ENCODE measurements at places on chromosomes 3 and 15.

DNA sequence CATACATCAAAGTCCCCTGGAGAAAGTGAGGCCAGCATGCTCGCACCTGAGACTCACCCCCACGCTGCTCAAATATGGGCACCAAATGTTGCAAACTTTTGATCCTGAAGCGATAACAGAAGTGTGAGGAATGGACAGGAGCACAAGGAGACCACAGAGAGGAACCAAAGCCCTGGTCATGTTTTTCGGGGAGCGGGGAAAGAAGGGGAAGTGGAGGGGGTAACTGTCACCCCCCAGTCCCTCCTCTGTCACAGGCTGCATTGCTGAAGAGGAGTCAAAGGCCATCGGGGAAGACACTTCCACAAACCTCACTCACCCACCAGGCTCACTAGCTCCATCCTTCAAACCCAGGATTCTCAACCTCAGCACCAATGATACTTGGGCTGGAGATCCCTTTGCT is 182.4 kb downstream of the UACA start:
- DNase-seq, result no peak

- no peak for DNase-seq
These were observed 33.6 kb downstream of the CEP70 start for GRCh38 chr3:138560501-138560900.

GRCh38 chr3:81249540-81250029 is 511.9 kb downstream of the GBE1 start:
- no peak for DNase-seq

DNA sequence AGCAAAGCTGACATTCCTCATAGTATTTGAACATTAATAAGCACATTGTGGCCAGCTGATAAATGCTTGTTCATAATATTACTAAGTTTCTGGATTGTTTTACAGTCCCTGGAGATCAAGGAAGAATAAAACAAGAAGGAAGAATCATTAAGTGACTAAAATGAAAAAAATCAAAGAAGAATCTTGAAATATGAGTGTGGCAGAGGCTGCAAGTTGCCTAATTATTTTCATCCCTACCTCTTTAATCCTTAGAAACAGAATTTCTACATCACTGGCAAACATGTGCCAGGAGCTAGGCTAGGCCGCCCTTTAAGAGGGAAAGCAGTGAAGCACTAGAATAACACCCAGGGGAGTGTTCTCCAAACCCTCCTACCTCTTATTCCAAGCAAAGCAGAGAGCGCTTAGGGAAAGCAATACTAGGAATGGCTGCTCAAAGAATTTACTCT is 98.9 kb downstream of the MAGI1 start:
- DNase-seq, result no peak

GRCh38 chr15:36595611-36596010 is 16.2 kb downstream of the CDIN1 start:
- DNase-seq, result no peak

- no peak for DNase-seq
These were observed 16.2 kb downstream of the GALNT15 start for GRCh38 chr3:16190704-16191103.

DNA sequence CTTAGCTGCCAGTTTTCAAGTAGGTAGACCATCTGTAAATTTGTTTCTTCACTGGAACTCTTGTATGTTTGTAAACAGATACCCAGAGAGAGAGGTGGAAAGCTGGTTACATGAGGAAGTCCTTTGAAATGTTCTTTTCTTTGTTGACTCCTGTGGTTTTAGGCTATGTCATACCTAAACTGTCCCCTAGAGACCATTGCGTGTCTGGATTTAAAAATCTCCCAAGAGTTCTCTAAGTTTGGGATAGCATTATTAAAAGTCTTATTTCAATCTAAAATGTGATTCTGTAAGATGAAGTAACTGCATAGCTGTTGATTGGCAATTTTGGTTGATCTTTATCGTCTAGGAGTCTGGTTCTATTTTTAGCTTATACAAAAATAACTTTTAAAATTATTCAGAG is 127.2 kb downstream of the GHSR start:
- no peak for DNase-seq

- no peak for DNase-seq
These were observed 216.6 kb upstream of the RASGRP1 start for GRCh38 chr15:38781196-38781595.

- DNase-seq, result no peak
These were observed 147.2 kb downstream of the FNDC3B start for GRCh38 chr3:172186607-172187006.

DNA sequence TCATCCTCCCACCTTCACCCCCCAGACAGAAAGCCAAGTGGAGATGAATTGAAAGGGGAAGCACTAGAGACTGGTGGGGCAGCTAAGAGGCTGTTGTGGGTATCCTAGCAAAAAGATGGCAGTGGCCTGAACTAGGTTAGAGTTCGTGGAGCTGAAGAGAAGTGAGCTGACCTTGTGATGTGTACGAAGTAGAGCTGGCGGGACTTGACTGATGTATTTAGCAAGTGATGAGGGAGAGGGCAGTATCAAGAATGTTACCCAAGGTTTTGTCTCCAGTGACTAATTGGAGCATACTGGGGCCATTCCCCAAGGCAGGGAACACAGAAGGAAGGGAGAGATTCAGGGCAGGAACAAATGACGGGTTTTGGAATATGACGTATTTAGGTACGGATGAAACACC is 50.0 kb upstream of the CP start:
- no peak for DNase-seq

DNA sequence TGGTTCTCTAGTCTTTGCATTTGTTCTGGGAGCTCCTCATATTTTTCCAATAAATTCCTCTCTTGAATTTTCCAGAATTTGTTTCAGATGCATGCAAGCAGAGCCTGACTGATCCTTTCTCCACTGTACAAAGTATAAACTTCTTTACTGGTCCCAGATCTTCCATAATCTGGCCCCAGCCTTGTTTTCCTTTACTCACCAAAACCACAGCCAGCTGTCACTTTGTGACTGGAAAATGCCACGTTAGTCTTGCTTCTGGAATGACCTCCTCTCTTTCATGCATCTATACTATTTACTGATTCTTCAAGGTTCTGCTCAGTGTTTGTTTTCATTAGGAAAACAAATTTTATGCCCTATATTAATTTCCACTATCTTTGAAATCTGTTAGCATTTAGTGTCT is 60.4 kb upstream of the SPPL2A start:
- no peak for DNase-seq

DNA sequence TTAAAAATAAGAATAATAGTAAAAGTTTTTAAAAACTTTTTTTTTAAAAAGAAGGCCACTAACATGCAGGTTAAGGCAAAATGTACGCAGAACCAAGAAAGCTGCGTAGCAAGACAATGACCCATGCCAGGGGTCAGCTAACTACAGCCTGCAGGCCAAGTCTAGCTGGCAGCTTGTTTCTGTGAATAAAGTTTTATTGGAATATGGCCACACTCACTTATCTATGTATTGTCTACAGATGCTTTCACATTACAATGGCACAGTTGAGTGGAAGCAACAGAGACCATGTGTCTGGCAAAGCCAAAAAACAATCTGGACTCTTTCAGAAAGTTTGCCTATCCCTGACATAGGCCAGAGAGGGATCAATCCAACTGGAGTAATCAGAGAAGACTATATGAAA is 46.7 kb downstream of the WWTR1 start:
- DNase-seq, result no peak

DNA sequence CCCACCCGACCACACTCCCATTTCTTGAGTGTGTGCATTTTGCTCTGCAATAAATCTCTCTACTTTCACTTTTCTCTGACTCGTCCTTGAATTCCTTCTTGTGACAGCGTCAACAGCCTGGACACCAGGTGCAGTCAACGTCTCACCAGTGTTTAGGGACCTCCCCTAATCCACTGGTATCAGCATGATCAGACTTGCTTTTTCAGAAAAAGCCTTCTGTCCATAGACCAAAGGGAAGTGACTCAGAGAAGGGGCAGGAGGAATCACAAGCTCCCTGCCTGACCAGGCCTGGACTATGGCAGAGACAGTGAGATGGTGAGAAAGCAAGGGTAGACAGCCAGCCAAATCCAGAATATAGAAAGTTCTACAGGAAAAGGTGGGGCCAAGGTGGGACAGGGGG is 15.5 kb downstream of the CCR5 start:
- no peak for DNase-seq

- no peak for DNase-seq
These were observed 231.3 kb downstream of the KLF13 start for GRCh38 chr15:31557899-31558298.

DNA sequence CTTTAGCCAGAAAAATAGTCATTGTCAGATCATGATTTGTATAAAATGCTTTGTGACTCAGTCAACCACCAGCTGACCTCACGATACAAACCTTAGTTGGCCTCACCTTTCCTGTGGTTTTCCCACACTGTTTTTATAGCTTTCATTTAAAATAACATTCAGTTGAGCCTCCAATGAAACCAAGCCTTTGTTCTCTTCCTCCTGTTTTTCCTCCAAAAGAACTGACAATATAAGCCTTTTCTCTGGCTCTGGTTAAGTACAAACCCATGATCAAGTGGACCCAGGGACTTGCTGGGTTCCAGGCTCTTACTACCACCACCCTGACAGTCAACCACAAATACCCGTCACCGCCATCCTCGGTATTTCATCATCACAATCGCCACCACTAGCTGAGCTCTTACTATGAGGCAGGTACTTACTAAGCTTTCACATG is 81.7 kb downstream of the TAMM41 start:
- no peak for DNase-seq

DNA sequence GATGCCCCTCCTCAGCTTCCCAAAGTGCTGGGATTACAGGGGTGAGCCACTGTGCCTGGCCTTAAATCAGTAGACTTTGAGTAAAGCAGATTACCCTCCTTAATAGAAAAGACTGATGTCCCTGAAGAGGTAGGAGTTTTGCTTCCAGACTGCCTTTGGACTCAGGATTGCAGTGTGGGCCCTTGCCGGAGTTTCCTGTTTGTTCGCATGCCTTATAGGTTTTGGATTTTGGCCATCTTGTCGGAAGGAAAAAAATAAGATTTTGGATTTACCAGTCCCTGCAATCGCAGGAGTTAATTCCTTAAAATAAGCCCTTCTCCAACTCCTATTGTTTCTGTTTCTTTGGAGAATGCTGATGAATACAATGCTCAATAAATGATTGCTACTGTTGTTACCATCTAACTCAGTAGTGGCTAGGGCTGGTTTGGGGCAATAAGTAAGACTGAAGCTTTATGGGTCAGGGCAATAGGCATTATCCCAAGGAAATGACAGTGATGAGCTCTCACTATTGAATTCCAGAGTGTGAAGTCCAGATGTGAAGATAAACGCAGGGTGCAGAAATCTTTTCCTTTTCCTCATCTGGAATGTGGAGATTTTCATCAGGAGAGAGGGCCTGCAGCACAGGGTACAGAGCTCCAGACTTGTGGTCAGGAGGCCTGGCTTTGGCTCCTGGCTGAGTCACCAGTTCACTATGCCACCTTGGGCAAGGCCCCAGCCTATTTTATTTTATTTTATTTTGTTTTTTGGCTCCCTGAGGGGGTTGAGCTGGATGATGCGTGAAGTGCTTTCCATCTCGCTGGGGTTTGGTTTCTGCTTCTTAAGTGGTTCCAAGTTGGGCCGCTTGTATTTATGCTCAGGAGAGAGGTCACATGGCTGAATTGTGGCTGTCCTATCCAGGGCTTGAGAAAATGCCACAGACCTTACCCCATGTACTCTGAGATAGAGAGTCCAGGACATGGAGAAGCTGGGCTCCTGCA is 25.3 kb downstream of the FOXL2 start:
- DNase-seq, result no peak

- no peak for DNase-seq
These were observed 316.3 kb upstream of the NECTIN3 start for GRCh38 chr3:110755345-110755744.

DNA sequence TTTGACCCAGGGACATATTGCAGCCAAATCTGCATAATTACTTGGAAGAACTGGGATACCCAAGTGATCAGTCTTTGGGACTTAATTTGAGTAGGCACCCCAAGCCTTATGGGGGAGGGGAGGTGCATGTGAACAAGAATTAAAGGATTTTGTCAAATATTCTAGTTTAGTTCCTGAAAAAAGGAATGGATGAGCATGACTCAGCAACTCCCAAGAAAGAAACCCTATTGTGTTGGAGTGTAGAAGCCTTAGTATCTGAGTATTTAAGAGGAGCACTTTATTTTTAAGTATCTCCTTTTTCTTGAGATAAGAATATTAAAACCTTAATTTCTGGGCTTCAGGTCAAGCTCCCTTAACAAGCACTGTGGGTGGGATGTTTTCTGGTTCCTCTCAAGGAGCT is 222.4 kb downstream of the CD47 start:
- DNase-seq, result no peak
